ENCODE measurements at places on chromosomes 6 and 20.

DNA sequence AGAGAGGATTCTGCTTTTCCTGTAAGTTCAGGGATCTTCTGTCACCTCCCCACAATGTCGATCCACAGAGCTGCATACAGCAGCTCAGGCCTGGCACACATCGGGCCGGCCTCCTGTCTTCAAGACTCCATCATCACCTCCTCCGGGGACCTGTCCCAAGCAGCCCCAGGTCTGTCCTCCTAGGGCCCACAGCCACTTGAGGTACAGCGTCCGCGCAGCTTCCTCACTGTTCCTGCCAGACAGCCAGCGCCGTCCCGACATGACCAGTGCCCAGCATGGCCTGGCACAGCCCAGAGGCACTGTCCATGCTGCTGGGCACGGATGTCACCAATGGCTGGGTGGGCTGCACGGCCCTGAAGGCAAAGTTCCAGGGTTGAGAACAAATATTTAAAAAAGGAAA lies 101.6 kb downstream of the DLL1 start:
- DNase-seq = no peak

DNA sequence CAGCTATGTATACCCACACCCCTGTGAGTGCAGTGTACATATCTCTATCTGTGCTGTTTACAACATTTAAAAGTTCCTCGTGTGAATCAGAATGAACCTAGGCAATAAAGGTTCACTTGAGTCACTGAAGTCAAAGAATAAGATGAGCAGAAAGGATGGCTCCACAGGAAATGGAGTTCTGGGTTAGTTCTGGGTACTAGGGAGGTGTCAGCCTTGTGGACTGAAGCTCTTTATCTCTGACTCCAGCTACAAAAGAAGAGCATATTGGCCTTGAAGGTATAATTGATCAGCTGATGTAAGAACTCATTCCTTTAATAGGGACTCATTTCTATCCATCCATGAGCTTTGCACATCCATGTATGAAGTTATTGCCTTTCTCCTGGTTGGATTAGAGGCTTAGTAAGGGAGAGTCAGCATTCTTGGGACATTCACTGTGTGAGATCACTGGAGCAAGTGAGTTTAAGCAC lies 73.9 kb upstream of the BACH2 start:
- no peak for DNase-seq

DNA sequence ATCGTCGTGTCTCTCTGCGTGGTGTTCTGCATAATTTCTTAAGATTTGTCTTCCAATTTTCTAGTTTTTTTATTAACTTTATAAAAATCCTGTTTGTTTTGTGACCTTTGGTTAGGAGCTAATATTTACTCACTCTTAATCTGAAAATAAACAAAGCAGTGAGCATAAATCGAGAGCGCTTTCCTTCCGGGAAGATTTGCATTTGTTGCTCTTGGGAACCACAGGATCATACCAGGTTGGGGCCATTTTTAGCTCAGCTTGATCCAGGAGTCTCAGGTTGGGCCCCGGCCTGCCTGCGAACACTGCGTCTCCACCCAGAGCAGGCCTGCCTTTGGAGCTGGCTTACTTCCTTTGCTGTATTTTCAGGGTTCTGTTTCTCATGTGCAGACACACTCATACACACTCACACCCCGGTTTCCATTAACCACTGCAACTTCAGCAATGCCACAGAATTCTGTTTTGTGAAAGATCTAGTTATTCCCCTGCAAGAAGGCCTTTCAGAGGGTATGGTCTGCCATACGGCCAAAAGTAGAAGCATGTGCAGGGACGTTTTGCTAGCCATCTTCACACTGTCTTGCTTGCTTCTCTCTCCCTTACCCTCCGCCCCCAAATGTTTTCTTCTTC lies 17.3 kb downstream of the BPHL start:
- DNase-seq = no peak

GRCh38 chr6:90973188-90973587 lies 386.3 kb upstream of the MAP3K7 start:
- no peak for DNase-seq

DNA sequence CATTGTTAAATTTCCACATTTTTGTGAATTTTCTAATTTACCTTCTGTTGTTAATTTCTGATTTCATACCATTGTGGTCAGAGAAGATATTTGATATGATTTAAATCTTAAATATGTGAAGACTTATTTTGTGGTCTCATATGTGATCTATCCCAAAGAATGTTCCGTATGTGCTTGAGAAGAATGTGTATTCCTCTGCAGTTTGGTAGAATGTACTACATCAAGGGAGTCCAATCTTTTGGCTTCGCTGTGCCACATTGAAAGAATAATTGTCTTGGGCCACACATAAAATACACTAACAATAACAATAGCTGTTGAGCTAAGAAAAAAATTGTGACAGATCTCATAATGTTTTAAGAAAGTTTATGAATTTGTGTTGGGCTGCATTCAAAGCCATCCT lies 176.2 kb upstream of the PRND start:
- DNase-seq = no peak

DNA sequence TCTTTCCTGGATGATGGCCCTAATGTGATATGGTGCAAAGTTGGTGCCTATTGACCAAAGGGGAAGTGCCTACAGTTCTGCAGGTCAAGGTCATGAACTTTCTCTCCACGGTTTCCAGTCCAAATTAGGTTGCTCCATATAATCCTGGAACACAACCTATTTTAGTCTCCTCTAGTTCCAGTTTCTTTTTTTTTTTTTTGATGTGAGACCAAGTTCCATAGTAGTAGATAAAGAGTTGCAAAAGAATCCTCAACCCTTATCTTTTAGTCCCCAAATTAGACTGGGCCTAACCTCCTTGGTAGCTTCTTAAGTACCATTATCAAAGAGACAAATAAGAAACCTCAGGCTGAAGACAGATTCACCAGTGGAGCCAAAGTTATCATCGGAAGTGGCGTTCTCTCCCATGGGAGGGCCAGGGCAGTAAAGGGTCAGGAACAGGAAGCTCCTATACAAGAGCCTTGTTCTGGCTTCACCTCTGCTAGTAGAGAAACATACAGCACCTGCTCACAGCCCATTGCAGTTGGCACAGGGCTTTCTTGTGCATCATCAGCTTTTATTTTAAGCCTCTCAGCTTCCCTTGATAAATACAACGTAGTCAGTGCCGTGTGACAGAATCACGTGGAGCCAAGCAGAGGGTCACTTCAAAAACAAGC lies 132.2 kb upstream of the RREB1 start:
- no peak for DNase-seq

DNA sequence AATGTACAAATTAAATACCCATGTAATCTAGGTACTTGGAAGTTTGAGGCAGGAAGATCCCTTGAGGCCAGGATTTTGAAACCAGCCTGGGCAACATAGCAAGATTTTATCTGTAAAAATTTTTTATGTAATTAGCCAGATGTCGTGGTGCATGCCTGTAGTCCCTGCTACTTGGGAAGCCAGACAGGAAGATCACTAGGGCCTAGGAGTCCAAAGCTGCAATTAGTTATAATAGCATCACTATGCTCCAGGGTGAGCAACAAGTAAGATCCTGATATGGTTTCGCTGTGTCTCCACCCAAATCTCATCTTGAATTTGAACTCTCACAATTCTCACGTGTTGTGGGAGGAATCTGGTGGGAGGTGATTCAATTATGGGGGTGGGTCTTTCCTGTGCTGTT lies 535.8 kb downstream of the TENT5A start:
- DNase-seq = no peak

DNA sequence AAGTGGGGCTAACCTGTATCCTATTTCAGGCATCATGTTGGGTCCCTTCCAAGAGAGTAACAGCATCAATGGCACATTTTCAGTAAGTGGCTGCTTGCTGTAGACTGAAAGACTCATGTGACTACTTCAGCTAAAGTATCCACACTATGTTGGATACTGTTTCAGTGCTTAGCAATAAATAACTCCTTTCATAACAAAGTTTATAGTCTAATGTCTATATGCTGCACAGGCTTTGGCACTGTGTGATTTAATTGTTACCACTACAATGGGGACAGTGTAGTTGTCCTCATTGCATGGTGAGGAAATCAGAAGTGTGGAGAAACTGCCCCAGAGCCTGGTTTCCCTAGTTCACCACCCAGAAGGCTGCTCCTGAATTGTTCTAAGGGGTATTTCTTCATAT lies 318.0 kb upstream of the PTCHD4 start:
- no peak for DNase-seq

DNA sequence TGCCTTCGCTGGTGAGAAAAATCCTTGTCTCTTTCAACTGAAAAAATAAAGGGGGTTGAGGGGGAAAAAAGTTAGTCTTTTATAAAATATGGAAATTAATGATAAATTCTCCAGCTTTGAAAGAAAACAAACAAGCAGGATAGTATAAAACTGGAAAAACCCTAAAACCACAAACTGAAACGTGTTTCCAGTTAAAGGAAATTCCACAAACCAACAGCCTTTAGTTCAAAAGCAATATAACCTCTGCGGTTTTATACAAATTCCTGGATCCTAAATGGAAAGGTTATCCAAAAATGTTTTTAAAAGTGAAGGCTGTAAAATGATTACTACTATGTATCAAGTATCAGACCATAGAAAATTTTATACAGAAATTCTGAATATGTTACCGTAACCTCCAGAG lies 55.6 kb downstream of the BMP5 start:
- no peak for DNase-seq

DNA sequence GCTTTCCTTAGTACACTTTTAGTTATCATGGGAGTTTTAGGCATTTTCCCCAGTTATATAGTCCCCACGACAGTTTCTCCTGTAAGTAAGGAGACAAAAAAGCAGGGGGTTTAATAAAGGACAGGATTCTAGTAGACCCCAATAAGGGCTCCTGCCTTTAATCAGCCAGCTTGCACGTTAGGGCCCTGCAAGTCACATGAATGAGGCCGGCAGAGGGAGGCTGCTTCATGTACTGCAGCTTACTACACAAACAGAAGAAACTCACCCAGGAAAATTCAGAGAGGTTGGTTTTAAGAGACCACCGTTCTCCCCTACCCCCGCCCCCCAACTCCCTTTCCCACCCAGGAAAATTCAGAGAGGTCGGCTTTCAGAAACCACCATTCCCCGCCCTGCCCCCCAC lies 229.7 kb upstream of the MOCS1 start:
- DNase-seq = no peak

GRCh38 chr6:11514672-11515071 lies 22.9 kb upstream of the TMEM170B start:
- no peak for DNase-seq

GRCh38 chr20:14445902-14446301 lies 108.5 kb upstream of the FLRT3 start:
- no peak for DNase-seq

DNA sequence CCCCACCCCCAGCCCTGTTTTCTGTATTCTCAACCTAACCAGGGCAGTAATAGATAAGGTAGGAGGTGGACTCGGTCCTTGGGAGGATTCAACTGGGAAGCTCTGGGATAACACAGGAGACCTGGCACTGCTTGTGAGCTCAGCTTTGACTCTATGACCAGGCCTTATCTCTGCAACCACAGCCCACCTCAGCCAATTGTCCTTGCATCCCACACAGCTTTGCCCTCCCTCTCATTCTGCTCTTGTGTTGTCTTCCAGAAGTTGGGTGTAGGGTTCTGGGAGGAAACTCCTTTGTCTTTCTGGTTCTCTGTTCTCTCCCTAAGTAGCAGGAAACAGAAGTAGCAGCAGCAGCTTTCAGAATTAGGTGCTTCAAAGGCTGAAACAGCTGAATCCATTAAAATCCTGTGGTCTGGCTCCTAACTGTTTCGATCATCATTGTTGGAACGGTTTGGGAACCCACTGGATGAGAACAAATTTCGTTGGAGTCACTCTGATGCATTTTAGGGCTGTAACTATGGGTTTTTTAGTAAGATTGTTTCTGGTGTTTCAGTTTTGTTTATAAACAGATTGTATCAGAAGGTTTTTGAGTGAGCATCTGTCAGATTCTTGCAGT lies 32.4 kb upstream of the SNX9 start:
- no peak for DNase-seq

DNA sequence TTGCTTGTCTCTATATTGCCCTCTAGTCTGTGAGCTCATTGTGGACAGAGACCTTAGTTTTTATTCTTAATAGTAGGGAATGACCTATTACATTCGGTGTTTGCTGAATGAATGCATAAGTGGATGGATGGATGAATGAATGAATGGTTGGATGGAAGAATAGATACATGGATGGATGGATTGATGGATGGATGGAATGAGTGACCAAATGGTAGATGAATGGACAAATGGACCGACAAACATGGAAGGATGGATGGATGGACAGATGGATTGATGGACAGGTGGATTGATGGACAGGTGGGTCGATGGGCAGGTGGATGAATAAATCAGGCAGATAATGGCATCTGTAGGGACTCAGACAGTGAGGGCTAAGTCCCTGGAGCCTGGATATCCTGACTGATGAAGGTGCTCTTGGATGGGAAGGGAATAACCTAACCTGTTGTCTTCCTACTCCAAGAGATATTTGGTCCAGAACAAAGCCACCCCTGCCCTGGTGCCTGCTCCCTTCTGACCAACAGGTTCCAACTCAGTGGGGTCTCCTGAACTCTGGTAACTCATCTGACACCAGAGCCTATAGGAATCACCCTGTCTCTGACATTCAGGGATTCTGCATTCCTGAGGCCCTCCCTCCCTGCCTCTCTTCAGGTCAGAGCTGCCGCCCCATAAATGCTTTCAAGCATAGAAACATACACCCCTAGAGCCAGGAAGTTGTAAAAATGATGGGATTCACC lies 9.6 kb upstream of the CCN5 start:
- DNase-seq = no peak

DNA sequence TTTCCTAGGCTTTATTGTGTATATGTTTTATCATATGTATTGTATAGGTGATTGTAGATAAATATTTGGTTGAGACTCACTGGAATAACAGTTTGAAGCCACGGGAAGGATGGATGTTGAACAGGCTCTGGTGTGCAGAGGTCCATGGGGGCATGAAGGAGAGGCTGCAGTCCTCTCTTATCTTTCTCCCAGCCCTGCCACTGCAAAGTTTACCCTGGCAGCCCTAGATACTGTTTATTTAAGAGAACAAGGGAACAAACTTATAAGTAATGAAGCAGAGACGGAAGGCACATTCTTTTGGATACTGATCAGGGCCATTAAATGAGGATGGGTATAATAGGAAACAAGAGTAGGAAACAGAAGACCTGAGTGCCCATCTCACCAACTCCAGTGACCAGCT lies 103.6 kb upstream of the SCGN start:
- no peak for DNase-seq

DNA sequence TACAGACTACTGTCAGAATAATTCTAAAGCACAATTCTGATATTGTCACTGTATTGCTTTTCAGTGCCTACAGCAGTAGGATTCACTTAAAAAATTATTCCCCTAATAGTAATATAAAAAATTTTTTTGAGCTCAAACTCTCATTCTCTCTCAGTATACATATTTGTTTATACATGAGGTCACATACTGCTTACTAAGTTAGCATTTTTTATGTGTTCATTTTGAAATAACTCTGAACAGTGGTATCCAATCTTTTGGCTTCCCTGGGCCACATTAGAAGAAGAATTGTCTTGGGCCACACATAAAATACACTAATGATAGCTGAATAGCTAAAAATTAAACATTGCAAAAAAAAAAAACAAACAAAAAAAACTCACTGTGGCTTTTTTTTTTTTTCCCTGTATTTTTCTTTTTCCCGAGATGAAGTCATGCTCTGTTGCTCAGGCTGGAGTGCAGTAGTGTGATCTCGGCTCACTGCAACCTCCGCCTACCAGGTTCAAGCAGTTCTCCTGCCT lies 38.6 kb downstream of the ASXL1 start:
- DNase-seq = no peak

Measured in T follicular helper cell (primary cell).